ENCODE measurements at places on chromosomes 7 and 10. TPM values are rescaled to one million over a fixed set of nuclear protein-coding genes. Genes with fewer than 3 reads are reported as not detected.

GRCh38 chr10:109956454-109957091, 33.3 kb upstream of the XPNPEP1 start:
- DNase-seq, result no peak

- DNase-seq, result no peak
These were observed 117.8 kb downstream of the TES start for GRCh38 chr7:116328161-116328560.

GRCh38 chr7:36312064-36312914, 77.4 kb upstream of the ANLN start:
- peak; percentile 48 for DNase-seq

GRCh38 chr10:110413903-110414547, 83.7 kb upstream of the DUSP5 start:
- DNase-seq, result no peak

DNA sequence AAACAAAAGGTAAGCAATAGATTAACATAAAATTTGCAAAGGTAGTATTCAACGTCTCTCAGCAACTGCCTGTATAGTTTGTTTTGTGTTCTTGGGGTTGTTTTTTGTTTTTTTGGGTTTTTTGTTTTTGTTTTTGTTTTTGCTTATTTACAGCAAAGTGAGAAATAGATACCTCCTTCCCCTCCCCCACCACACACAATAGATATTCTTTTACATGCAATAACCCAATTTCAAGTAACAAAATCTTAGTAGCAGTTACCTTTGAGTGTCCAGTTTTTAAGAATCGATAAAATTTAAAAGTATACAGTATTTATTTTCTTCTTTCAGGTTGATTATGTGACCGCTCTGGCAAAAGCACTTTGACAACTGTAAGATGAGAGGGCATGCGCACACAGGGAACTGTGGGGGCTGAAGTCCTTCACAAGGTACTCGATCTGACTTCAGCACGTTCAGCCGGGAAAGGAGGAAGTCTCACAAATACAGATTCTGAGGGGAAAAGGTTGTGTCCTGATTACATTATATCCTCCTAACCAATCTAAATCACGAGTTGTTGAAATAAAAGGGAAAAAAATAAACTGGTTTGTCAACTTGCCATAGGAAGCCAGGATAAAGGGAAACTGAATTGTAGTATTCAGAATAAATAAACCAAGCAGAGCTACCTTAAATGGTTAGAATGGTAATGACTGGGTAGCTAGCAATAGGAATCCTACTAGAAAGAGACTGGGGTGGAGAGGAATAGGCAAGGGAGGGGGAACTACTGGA, 47.8 kb downstream of the CPEB3 start:
- no peak for DNase-seq

DNA sequence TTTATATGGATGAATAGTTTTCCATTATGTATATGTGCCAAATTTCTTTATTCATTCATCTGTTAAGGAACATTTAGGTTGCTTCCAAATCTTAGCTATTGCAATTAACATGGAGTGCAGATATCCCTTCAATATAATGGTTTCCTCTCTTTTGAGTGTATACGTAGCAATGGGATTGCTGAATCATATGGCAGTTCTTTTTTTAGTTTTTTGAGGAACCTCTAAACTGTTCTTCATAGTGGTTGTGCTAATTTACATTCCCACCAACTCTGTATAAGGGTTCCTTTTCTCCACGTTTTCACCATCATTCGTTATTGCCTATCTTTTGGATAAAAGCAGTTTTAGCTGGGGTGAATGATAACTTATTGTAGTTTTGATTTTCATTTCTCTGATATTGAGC, 46.5 kb downstream of the FAS start:
- DNase-seq, result no peak

DNA sequence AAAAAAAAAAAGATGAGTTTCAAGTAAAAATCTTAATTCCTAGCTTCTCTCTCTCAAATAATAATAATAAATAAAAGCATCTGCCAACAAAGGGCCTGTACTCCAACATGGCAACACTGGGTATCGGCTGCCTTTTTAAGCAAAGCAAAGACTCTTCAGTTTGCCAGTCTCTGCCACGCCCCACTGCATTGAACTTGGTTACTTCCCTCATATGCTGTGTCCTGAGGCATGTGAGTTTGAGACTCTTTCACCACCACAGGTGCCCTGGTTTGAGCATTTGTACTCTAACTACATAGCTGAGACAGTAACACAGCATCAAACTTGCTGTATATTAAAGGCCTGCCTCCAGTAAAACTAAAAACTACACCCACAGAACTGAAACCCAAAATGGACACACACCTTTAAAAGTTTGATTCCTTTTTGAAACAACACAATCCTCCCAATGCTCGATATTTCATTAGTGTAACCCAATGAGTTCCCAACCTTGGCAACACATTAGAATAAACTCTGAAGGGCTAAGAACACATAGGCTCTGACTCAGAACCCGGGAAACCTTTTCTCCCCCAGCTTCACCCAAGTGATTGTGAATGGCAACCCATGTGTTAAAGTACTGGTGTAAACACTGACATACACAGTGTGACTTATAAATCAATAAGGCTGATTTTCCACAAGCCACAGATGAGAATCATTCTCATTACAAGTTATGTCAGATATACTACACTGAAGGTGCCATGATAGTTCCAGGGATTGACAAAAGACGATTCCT, 12.0 kb downstream of the JAZF1 start:
- DNase-seq, result no peak

DNA sequence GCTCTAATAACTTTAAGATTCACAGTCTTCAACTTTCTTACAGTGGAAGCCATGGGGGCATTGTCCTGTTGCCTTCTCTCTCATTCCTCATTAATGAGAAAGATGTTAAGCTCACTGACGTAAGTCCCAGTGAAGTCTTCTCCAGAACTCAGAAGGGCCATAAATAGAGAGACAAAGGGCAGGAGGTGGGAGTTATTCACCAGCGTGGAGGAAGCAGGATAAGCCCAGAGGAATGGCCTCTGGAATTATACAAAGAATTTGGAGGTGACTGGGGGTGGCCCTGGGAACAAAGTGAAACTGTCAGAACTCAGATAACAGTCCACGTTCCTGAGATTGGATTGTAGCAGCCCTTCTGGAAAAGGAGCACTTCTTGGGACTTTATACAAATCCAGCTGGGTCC, 52.4 kb downstream of the SORBS1 start:
- DNase-seq, result no peak

GRCh38 chr7:152333134-152333533, 102.7 kb downstream of the KMT2C start:
- DNase-seq, result no peak

DNA sequence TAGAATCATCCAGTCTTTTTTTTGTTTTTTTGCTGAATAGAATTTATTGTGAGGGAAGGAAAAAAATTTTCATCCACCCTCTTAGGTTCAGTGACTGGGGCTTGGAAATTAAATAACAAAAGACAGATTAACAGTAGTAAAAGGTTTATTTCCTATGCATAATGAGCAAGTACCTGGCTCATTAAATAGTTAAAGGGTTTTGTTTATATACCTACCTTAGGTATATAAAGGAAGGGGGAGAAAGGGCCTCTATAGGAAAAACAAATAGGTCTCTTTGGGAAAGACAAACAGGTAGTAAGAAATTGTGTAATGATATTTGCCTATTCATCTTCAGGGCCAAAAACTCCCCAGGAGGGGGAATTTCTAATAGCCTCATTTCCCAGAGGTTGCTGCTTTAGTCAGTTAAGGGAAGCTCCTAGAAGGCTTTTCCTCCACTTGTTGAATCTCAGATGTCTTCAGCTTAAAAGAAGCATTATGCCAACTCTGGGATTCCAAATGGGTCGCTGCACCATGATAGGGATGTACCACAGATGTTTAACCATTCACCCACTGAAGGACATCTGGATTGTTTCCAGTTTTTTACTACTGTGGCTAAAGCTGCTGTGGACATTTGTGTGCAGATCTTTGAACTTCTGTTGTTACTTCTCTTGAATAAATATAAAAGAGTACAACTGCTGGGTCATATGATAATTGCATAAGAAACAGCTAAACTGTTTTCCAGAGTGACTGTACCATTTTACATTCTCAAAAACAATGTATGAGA, 11.3 kb downstream of the ACADSB start:
- no peak for DNase-seq

DNA sequence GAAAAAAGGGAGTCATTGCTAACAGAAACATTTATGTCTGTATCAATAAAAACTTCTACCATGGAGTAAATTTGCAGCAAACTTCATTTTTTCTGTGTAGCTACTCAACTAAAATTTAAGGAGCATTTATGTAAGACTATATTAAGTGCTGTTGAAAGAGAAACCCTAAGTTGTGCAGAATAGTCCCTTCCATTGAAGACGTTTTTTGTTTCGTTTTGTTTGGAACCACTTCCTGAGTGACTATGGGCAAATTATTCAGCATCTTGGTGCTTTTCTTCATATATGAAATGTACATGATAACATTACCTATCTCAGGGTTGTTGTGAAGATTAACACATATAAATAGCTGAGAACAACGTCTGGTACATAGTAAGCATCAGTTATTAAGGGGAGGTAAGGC, 24.3 kb downstream of the SEM1 start:
- no peak for DNase-seq

DNA sequence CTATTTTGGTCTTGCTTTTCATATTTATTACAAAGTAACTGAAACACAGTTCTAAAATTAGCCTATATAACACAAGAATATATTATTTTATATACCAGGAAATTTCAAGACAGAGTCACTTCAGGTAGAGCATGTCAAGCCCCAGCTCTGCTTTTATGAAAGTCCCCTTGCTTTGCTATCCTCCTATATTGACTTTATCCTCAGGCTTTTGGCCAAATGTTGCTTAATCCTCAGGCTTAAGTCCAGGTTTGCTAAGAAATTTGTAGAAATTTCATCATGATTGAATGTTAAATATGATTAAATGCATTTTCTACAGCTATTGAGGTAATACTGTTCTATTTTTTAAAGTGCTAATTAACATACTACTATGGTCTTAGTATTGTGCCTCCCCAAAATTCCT, 227.6 kb downstream of the FZD1 start:
- DNase-seq, result no peak

- DNase-seq, result no peak
These were observed 383.3 kb downstream of the IPMK start for GRCh38 chr10:57884407-57884806.

Gene CHN2
- total RNA-seq, result 9.6 TPM

Gene GFRA1
- total RNA-seq, result 19.8 TPM

Gene TFPI2
- 1.4 TPM for total RNA-seq
